ENCODE measurements at places on chromosomes 7 and 10. TPM values are rescaled to one million over a fixed set of nuclear protein-coding genes. Genes with fewer than 3 reads are reported as not detected.

GPRIN2 gene
- not detected for total RNA-seq

STAMBPL1 gene
- 1.3 TPM for total RNA-seq

ZNF862 gene
- 16.5 TPM for total RNA-seq

GJC3 gene
- 0.16 TPM for total RNA-seq

STAG3 gene
- total RNA-seq, result 0.25 TPM

ZNF239 gene
- total RNA-seq, result 0.94 TPM

PPP1R17 gene
- not detected for total RNA-seq

TCF7L2 gene
- total RNA-seq, result 4.0 TPM

PAX4 gene
- total RNA-seq, result not detected

VGF gene
- not detected for total RNA-seq

CHRM2 gene
- total RNA-seq, result under 0.01 TPM

FGFBP3 gene
- 0.16 TPM for total RNA-seq

NUTM2E gene
- not detected for total RNA-seq

LAMB4 gene
- total RNA-seq, result 0.06 TPM

OR6V1 gene
- not detected for total RNA-seq

DRGX gene
- not detected for total RNA-seq

Measured in bladder microvascular endothelial cell (primary cell).